Uterus (tissue), 4 donors: ENCODE measurements at places on chromosomes 12 and 14. TPM values are rescaled to one million over a fixed set of nuclear protein-coding genes. Genes with fewer than 3 reads are reported as not detected.

DNA sequence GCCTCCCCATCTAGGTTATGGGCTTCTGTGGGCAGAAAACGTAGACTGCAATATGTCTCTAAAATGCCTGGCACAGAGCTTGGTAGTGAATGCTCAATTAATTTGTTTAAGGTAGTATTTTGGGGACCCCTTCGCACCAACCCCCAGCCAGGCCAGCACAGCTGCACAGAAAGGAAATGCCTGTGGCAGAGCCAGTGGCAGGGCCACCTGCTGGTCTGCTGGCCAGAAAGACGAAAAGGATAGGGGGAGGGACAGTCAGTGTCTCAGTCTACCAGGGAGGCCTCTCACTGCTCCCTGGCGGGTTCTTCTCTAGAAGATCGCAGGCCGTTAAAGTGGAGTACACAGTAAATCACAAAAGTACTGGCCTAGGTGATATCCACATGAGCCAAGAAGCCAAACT, 3.5 kb downstream of the RAB15 start:
- no peak overlapping the region for H3K27ac ChIP-seq
- no peak for DNase-seq
- H3K36me3 ChIP-seq = no peaks in the 10 kb centered on the region
- no peaks in the 10 kb centered on the region for H3K27me3 ChIP-seq
- H3K4me3 ChIP-seq = no peak overlapping the region
- peaks cover 5% of the 10 kb centered on the region for H3K4me1 ChIP-seq

- no peaks in the 10 kb centered on the region for H3K4me1 ChIP-seq
- H3K36me3 ChIP-seq = no peaks in the 10 kb centered on the region
- H3K4me3 ChIP-seq = no peak overlapping the region
- H3K27ac ChIP-seq = peak overlapping the region; percentile 100
- DNase-seq = peak; percentile 28
- H3K27me3 ChIP-seq = no peaks in the 10 kb centered on the region
Observed at GRCh38 chr12:10211101-10211939, 1.4 kb upstream of the GABARAPL1 start.

DNA sequence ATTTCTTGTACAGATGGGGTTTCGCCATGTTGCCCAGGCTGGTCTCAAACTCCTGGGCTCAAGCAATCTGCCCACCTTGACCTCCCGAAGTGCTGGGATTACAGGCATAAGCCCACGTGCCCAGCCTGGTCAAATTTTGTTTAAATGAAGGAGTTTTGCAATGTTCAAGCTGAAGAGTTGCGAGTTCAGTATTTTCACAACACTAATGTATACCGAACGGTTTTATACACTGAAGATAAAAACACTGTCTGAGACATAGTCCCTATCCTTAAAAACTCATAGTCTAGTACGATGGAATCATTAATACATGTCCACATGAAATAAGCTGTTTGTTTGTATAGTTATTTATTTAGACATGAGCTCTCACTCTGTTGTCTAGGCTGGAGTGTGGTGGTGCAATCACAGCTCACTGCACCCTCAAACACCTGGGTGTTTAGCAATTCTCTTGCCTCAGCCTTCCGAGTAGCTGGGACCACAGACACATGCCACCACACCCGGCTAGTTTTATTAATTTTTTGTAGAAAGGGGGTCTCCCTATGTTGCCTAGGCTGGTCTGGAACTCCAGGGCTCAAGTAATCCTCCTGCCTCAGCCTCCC, 15.4 kb downstream of the TRAPPC6B start:
- DNase-seq = no peak
- no peaks in the 10 kb centered on the region for H3K36me3 ChIP-seq
- no peaks in the 10 kb centered on the region for H3K27me3 ChIP-seq
- H3K27ac ChIP-seq = no peak overlapping the region
- no peak overlapping the region for H3K4me3 ChIP-seq

DNA sequence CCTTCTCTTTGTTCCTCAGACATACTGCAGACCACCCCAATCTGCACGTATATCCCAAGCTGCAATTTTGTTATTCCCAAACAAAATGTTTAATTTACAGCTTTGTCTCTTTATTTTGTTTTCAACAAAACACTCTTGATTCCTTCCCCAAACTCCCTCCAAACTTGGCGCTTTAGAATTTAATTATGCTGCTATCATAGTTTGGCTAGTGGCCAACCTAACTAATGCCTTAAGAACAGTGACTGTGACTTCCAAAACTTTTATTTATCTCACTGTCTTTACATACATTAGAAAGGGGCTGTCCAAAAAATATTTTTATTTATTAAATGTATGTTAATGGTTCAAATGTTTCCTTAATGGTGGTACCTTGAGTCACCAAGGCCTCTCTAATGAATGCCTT, 7.1 kb downstream of the TMBIM4 start:
- no peaks in the 10 kb centered on the region for H3K4me1 ChIP-seq
- no peaks in the 10 kb centered on the region for H3K27me3 ChIP-seq
- no peak for DNase-seq
- no peak overlapping the region for H3K27ac ChIP-seq

GRCh38 chr12:54765652-54766051, 88.7 kb upstream of the MUCL1 start:
- H3K4me3 ChIP-seq = no peak overlapping the region
- no peak for DNase-seq
- no peak overlapping the region for H3K27ac ChIP-seq
- no peaks in the 10 kb centered on the region for H3K36me3 ChIP-seq
- H3K4me1 ChIP-seq = no peaks in the 10 kb centered on the region

RIPK3 gene
- 0.29 TPM for total RNA-seq

GRCh38 chr12:97246368-97246767, 216.2 kb upstream of the RMST start:
- no peaks in the 10 kb centered on the region for H3K36me3 ChIP-seq
- DNase-seq = no peak
- no peak overlapping the region for H3K4me3 ChIP-seq
- no peaks in the 10 kb centered on the region for H3K4me1 ChIP-seq

DNA sequence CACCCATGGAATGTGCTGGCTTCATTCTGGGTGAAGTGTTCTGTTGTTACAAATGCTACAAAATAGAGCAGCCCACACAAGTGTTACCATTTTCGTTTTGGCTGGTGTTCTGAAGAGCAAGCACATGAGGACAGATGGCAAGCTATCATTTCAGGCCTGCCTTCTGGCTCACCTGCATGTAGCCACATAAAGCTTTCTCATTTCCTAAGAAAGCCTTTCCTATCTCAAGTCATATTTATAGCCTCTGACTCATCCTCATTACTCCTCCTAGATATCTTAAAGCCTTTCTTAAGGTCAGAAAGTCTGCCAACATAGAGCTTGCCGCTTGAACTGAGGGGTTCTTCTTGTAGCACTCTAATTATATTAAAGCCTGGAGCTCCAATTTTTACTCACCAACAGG, 89.0 kb downstream of the PTPRR start:
- no peak overlapping the region for H3K4me3 ChIP-seq
- no peaks in the 10 kb centered on the region for H3K27me3 ChIP-seq
- peak overlapping the region; percentile 33 for H3K27ac ChIP-seq
- DNase-seq = no peak

- no peaks in the 10 kb centered on the region for H3K27me3 ChIP-seq
- DNase-seq = no peak
- no peak overlapping the region for H3K27ac ChIP-seq
- H3K4me3 ChIP-seq = no peak overlapping the region
- H3K4me1 ChIP-seq = no peaks in the 10 kb centered on the region
Observed at GRCh38 chr14:59182641-59183040, 5.8 kb upstream of the DAAM1 start.

IAPP gene
- not detected for total RNA-seq

- no peaks in the 10 kb centered on the region for H3K4me1 ChIP-seq
- peak overlapping the region; percentile 39 for H3K27ac ChIP-seq
- no peaks in the 10 kb centered on the region for H3K27me3 ChIP-seq
Observed at GRCh38 chr12:57726151-57726883, 12.2 kb downstream of the AGAP2 start.

DNA sequence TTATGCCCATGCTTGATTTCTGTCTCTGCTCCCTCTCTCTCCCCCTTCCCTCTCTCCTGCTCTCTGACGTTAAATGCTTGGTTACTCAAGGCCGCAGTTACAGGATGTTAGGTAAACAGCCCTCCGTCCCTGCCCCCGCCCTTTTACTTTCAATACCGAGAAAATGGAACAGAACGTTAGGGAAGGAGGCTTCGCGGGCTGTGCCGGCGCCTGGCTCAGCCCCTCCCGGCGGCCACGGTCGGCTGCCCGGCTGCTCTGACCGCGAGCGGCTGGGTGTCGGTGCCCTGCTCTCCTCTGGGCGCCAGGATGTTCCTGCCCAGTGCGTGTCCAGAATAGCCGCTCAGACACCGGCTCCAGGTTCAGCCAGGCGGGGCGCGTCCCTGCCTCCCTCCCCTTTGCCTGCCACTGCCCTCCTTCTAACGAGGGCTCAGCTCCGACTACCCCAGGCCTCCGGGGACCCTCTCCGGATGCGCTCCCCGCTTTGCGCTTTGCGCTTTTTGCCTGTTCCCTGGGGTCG, 166.1 kb downstream of the ADCK1 start:
- no peak overlapping the region for H3K4me3 ChIP-seq
- H3K27me3 ChIP-seq = no peaks in the 10 kb centered on the region
- no peaks in the 10 kb centered on the region for H3K36me3 ChIP-seq
- no peak overlapping the region for H3K27ac ChIP-seq

CEBPE gene
- total RNA-seq = not detected

DNA sequence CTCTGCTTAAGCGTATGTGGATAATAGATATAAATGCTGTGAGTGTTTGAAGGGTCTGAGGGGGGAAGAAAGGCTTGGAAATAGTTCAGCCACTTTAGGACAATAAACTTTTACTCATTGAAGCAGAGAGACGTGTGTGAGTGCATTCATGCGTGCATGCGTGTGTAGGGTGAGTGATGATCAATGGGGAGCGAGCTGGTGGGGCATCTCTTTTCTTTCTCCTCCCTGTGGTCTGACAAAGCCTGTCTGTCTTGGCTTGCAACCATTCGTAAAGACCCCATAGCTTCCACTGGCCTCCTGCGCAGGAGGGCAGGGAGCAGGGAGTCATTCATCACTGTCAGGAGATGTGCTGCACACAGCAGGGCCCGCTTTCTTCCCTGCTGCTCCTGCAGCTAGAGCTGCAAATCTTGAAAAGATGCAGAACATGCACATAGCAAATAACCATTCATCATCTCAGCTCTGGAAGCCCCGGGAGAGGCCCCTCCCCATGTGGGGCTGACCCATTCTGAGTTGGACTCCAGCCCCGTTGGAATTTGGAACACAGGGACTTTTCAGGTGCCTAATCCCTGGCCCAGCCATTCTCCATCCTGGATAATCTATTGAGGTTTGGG, 223.2 kb downstream of the PPM1H start:
- H3K27ac ChIP-seq = no peak overlapping the region
- DNase-seq = no peak
- no peak overlapping the region for H3K4me3 ChIP-seq
- H3K4me1 ChIP-seq = peaks cover 14% of the 10 kb centered on the region
- no peaks in the 10 kb centered on the region for H3K27me3 ChIP-seq

GRCh38 chr12:132131229-132131628, 12.9 kb downstream of the DDX51 start:
- H3K27me3 ChIP-seq = no peaks in the 10 kb centered on the region
- H3K27ac ChIP-seq = no peak overlapping the region
- DNase-seq = no peak

GRCh38 chr14:61609884-61610283, 85.4 kb upstream of the HIF1A start:
- no peak overlapping the region for H3K4me3 ChIP-seq
- H3K27me3 ChIP-seq = no peaks in the 10 kb centered on the region
- peak overlapping the region; percentile 7 for H3K27ac ChIP-seq
- no peaks in the 10 kb centered on the region for H3K4me1 ChIP-seq
- DNase-seq = no peak
- no peaks in the 10 kb centered on the region for H3K36me3 ChIP-seq

DNA sequence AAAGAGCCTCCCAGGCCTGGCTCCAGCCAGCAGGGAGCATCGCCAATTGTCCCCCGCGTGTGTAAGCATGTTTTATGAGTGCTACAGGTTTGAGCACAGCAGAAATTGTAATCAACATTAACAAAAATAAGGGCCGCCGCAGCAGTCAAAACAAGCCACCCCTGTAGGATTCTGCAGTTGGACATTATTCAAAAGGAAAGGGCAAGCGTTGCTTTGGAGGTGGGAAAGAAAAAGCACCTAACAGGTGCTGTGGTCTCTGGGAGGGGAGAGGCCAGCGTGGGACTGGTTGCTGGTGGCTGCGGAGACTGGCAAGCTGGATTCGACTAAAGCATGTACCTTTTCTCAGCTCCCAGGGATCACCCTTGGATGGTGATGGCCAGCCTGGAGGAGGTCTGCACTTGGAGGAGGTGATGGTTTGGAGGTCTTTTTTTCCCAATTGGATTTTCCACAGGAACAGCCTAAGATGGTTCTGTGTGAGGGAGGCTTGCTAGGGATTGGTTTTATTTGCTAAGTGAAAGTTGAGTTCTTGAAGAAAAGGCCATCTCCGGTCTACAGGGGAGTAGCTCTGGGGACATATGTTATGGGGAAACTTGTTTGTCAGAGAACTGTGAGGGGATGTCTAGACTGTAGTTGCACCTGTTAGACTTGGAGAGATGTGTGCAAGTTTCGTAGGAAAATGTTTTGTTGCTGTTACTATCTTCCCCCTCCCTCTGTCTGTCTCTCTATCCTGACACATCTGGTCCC, 2.0 kb downstream of the DYRK2 start:
- peak overlapping the region; percentile 97 for H3K27ac ChIP-seq
- peak overlapping the region; percentile 94 for H3K4me3 ChIP-seq
- H3K4me1 ChIP-seq = no peaks in the 10 kb centered on the region
- H3K27me3 ChIP-seq = no peaks in the 10 kb centered on the region
- DNase-seq = no peak

- H3K27me3 ChIP-seq = no peaks in the 10 kb centered on the region
- H3K36me3 ChIP-seq = no peaks in the 10 kb centered on the region
- H3K4me3 ChIP-seq = no peak overlapping the region
- H3K4me1 ChIP-seq = peaks cover 8% of the 10 kb centered on the region
- no peak for DNase-seq
- no peak overlapping the region for H3K27ac ChIP-seq
Observed at GRCh38 chr12:121287267-121287954, 9.1 kb downstream of the CAMKK2 start.

GRCh38 chr12:30582943-30583342, 112.7 kb downstream of the IPO8 start:
- H3K4me3 ChIP-seq = no peak overlapping the region
- no peaks in the 10 kb centered on the region for H3K4me1 ChIP-seq
- DNase-seq = no peak
- H3K27me3 ChIP-seq = no peaks in the 10 kb centered on the region

TAS2R31 gene
- 21.3 TPM for total RNA-seq

MIS18BP1 gene
- total RNA-seq = 30.3 TPM

DNA sequence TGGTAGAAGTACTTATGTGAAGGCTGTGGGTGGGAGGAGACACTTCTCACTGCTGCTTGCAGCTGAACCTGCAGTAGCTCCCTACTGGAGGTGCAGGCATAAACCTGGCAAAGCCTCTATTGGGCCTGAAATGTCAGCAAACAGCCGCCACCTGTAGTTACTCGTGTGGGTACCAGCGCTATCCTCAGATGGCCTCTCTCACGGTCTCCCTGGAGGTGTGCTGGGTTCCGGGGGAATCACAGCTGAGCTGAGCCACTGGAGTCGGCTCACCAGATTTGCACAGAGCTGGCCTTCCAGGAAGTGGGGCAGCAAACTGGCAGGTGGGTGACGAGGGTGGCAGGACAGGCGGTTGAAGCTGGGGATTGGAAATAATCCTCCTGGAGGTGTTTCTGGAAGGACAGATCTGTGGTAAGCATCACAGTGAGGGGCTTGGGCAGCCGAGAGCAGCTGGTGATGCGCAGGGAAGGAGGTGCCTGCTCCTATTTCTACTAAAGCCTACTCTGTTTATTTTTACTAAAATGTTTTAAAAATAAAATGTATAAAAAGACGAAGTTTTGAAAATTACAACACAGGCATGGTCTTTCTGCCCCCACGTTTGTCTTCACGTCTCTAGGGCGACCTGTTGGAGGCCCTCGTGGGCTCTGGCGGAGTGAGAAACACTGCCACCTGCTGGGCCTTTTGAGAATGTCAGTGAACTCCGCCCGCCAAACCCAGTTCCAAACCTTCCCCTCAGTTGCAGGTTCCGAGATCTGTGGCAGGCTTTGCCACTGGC, 67.8 kb upstream of the PLEKHG3 start:
- H3K27ac ChIP-seq = no peak overlapping the region
- H3K36me3 ChIP-seq = no peaks in the 10 kb centered on the region
- DNase-seq = peak; percentile 82
- H3K4me1 ChIP-seq = no peaks in the 10 kb centered on the region
